ENCODE measurements at places on chromosomes 6 and 20.

DNA sequence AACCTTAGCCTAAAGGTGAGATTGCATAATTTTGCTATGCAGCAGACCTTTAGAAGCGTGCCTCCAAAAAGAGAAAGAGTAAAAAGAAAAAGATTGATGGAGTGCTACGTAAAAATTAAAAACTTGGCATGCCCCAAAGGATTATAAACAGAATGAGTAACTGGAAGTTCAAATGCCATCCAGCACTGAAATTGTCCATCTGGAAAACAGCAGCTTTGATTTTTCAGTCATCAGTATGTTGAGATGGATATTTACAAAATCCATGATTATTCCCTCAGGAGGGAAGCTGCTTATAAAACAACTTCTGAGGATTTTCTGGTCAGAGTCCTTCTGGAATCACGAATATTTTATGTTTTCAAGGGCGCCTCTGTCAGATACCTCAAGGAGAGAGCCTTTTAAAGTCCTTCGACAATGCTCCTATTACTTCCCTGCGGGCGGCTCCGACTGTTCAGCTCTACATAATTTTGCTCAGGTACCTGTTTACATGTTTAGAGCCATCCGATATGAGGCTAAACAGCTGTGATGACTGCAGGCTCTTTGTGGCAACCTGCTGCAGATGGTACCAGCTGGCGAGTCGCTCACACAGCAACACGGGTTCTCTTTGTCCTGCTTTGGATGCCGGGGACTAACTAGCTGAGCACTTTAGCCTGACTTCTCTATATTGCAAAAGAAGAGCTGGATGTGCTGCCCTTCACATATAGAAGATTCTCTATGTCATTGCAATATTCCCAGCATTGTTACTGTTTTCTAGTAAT lies 83.3 kb downstream of the RCAN2 start:
- peak; percentile 6 for DNase-seq

- peak; percentile 79 for DNase-seq
Observed at GRCh38 chr6:63844287-63844686, 208.7 kb downstream of the PHF3 start.

GRCh38 chr6:2110504-2110903 lies 134.9 kb downstream of the GMDS start:
- peak; percentile 13 for DNase-seq

- no peak for DNase-seq
Observed at GRCh38 chr6:132643547-132643946, 15.4 kb downstream of the TAAR1 start.

- DNase-seq: no peak
Observed at GRCh38 chr6:13140980-13141379, 187.4 kb downstream of the TBC1D7 start.

DNA sequence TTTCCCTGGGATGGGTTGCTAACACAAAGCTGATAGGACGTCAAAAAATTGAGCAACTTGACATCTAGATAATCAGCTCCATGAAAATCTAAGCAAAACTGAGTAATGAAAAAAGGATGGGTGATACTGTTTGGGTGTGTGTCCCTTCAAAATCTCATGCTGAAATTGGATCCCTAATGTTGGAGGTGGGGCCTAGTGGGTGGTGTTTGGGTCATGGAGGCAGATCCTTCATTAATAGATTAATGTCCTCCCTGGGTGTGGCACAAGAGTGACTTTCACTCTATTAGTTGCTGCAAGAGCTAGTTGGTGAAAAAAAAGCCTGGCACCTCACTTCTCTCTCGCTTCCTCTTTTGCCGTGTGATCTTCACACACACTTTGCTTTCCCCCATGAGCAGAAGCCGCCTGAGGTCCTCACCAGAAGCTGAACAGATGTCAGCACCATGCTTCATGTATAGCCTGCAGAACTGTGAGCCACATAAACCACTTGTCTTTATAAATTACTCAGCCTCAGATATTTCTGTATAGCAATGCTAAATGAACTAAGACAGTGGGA lies 160.9 kb downstream of the FRK start:
- DNase-seq: no peak

- peak; percentile 18 for DNase-seq
Observed at GRCh38 chr6:54244430-54244829, 63.8 kb upstream of the TINAG start.

DNA sequence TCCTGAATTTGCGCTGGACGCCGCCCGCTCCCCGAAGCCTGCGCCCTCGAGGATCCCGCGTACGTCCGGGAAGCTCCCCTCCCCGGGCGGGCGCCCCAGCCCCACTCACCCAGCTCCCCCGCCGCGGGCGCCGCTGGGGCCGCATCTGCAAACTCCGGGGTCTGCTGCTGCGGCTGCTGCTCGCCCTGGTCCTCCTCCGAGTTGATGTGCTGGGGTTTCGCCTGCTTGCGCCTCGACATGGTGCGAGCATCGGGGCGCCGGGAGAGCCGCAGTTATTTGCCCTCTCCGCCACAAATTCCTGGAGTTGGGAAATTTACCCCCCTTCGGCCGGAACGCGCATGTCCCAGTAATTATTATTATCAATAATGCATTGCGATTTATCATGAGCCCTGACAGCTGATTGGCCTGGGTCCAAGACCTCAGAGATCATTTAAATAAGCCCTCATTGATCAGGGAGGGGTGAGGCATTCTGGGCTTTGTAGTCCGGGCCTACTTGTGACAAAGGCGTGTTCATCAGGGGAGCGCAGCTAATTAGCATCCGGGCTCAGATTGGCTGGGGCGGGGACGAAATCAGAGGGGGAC lies at the start of gene SALL4:
Gene SALL4 (minus strand): TSS at position 352 of the 582 bp plus-strand sequence. CDS start 113 bp downstream, at position 239.
- DNase-seq: no peak

- no peak for DNase-seq
Observed at GRCh38 chr6:13523826-13524622, 36.6 kb upstream of the GFOD1 start.

DNA sequence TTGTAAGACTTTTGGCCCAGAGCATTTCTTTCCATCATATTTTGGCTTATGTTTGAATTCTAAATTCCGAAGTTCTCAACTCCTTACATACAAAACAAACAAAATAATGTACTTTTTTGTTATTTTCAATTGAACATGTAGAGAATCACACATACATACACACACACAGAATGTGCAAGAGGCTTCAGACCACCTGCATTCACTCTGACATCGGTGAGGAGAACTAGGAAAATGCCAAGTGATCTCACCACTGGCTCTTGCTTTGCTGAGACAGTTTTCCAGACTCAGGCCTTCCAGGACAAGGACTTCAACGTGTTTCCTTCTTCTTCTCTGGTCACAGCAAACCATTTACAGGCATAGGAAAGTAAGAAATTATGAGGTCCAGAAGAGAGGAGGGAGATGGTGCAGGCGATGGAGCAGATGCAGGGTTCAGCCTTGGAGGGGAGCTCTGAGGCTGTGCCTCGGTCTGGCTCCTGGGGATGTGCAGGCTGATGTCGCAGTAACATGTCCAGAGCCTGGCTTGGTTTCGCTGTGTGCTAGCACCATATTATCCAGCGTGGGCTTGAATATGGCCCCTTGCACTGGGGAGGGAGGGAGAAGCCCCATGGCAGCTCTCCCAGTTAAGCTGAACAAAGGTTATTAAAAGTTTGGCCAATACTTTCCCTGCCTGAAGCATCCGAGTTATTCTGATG lies 93.4 kb downstream of the DACT2 start:
- no peak for DNase-seq

- no peak for DNase-seq
Observed at GRCh38 chr6:68159433-68159832, 475.6 kb upstream of the ADGRB3 start.

- no peak for DNase-seq
Observed at GRCh38 chr20:59428006-59428405, 127.6 kb downstream of the EDN3 start.

GRCh38 chr6:6927521-6928361 lies 180.0 kb upstream of the RREB1 start:
- no peak for DNase-seq

DNA sequence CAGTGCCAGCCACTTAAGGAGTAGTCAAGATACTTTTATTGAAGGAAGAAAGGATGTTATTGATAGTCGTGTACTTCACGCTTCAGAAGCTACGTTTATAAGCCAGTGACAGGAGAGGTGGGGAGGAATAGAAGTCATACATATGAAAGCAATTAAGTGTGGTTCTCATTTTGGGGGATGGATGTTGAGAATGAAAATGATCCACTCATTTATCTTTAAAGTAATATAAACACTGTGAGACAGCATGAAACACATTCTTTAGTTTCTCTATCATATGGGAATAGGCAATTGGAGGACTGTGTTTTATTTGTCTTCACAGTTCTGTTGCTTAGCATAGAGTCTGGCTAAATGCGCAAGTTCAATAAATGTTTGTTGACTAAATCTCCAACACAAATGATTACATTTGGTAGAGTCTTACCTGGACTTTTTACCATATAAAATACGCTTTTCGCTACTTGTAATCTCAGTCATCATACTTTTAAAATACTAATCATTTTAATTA lies 35.2 kb downstream of the AK9 start:
- no peak for DNase-seq

GRCh38 chr6:65707126-65707826 lies at the start of gene EYS:
EYS (minus strand) TSS chr6:65707226; CDS start chr6:65495410, 211,816 bp downstream.
- no peak for DNase-seq

DNA sequence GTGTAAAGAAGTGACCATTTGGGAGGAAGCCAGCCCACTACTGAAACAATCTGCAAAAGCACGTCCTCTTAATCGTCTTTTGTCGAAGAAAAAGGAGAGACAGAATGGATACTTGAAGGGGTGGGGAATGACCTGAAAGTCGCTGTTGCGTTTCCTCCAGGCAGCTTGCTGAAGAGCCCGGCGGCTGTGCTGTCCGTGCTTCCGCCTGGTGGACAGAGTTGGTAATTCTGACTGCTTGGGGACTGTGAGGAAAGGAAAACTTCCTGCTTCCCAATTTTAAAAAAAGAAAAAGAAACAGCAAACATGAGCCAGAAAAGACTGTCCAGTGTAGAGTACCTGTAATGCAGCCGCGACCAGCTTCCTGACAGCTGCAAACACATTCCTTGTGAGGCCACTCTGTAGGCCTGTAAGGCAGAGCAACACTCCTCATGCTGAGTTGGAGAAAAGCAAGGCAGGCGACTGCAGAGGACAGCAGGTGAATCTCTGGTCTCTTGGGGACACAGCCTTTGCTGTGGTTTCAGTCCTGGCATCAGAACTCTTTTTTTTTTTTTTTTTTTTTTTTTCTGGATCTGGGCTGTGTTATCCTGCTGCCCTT lies 251.1 kb upstream of the TBX18 start:
- DNase-seq: peak; percentile 58

- DNase-seq: no peak
Observed at GRCh38 chr6:113481910-113482309, 375.2 kb upstream of the MARCKS start.

GRCh38 chr6:90229331-90230010 lies 67.2 kb downstream of the BACH2 start:
- DNase-seq: no peak

DNA sequence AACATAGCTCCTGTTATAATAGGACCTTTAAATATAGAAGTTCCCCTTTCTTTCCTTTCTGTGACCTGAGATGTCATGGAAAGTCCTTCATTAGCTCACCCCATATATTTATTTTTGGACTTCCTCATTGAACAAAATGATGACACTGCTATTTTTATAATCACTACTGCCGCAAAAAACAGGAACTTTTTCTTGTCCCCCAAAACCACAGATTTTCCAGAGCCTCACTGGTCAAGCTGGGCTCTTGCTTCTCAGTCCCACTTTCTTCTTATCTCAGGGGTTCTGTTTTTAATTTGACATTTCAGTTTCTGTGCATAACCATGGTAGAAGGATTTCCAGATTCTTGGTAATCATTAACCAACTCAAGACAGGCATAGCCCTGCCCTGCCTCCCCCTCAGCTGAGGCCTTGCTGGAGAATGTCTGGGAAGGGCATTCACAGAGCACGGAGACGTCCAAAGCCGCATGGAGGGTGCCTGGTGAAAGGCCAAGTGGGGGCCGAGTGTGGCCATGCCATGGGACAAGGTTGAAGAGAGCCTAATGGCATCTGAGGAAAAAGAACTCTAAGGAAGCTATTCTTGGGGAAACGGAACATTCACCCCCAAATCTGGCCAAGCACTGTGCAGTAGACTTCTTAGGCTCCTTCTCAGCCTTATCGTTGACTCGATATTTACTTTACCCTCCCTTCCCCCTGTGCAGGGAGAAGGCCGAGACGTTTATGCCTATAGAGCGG lies 73.7 kb downstream of the EDN1 start:
- no peak for DNase-seq

- no peak for DNase-seq
Observed at GRCh38 chr6:33426590-33427511, 7.0 kb downstream of the SYNGAP1 start.

GRCh38 chr20:54151075-54151439 lies 22.7 kb downstream of the CYP24A1 start:
- no peak for DNase-seq

DNA sequence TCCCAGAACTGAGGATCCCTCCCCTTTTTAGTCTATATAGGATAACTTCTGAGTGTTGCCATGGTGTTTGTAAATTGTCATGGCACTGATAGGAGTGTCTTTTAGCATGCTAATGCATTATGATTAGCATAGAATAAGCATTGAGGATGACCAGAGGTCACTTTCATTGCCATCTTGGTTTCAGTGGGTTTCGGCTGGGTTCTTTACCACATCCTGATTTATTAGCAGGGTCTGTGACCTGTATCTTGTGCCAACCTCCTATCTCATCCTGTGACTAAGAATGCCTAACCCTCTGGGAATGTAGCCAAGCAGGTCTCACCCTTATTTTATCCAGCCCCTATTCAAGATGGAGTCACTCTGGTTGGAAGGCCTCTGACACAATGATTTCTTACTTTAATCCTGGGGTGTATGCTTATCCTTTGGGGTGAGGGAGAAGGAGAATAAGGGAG lies 19.6 kb downstream of the WFDC2 start:
- DNase-seq: no peak

- DNase-seq: no peak
Observed at GRCh38 chr20:17491041-17491440, 40.1 kb downstream of the BFSP1 start.

GRCh38 chr6:143127941-143128680 lies 67.4 kb downstream of the AIG1 start:
- no peak for DNase-seq

- no peak for DNase-seq
Observed at GRCh38 chr20:32510120-32510600, 75.0 kb downstream of the NOL4L start.

DNA sequence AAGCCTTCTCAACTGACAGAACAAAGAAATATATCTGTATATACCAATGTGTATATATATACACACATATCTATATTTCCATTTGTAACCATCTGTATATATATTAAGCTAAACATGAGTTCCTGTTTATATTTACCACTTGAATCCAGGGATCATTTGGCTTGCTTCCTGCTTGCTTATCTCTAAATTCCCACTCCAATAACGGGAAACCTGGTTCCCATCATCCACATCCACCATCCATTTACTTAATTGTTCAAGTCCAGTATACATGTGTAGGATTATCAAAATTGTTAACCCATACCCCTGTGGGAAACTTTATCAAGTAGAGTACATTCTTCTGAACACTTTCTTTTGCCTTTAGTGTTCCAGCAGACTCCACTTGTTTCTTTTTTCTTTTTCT lies 12.5 kb upstream of the SOX12 start:
- peak; percentile 63 for DNase-seq

DNA sequence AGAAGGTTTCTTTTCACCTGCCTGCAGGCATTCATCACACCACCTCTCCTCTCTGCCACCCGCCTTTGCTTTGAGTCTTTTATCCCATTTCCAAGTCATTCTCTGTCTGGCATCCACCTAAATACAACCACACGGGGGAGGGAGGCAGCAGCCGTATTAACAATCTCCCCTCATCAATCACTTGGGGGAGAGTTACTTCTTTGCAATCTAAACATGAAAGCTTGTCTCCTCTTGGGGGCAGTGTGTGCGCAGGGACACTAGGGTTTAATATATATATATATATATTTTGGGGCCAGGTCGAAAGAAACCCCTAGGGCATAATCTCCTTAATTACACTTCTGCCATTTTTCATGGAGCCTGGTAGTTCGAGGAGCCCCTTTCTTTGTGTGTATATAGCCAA lies 214.5 kb downstream of the TSHZ2 start:
- no peak for DNase-seq
